NCI-H1436 (cell line): ENCODE measurements at places on chromosomes 6 and 20.

- no peak for DNase-seq
Observed at GRCh38 chr6:31357886-31358285, 907 bp upstream of the HLA-B start.

GRCh38 chr6:87908978-87909811, 138.4 kb upstream of the SPACA1 start:
- no peak for DNase-seq

GRCh38 chr6:170184316-170184715, 106.6 kb downstream of the DLL1 start:
- no peak for DNase-seq

- no peak for DNase-seq
Observed at GRCh38 chr6:31879901-31880300, 1.1 kb upstream of the SLC44A4 start.

- DNase-seq: no peak
Observed at GRCh38 chr6:34672657-34673043, 23.9 kb downstream of the ILRUN start.

GRCh38 chr6:106092279-106092678, 6.1 kb downstream of the PRDM1 start:
- no peak for DNase-seq

- DNase-seq: no peak
Observed at GRCh38 chr6:100620085-100620840, 155.5 kb upstream of the SIM1 start.

DNA sequence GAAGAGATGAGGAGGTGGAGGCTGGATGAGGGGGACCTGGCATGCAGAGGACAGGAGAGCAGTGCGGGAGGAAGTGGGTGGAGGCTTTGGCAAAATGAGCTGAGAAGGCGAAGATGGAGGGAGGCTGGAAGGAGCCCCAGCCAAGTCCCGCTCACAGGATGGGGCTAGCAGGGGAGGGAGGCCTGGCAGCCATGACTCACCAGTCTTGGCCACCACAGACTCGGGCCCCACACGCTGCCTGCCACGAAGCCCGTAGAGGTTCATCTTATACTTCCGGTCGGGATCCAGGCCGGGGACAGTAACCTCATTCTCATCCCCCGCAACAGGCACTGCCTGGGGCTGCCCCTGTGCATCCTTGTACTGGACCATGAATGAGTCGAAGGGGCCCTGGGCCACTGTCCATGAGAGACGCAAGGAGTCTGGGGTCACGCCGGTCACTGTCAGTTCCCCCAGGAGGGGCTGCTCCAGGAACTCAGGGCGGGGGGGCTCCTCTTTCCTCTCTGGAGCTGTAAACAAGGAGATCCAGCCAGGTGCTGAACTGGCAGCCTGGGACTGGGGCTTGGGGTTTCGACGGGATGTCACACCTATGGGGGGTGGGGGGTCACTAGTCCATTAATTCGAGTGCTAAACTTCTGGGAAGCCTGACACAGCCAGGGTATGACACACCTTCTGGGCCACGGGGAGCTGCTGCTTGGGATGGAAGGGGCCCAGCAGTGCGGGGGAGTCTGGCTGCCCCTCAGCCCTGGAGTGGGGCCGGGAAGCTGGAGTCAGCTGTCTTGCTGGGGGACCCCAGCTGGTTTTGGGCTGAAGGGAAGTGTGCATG, 27.8 kb downstream of the TNXB start:
- no peak for DNase-seq

DNA sequence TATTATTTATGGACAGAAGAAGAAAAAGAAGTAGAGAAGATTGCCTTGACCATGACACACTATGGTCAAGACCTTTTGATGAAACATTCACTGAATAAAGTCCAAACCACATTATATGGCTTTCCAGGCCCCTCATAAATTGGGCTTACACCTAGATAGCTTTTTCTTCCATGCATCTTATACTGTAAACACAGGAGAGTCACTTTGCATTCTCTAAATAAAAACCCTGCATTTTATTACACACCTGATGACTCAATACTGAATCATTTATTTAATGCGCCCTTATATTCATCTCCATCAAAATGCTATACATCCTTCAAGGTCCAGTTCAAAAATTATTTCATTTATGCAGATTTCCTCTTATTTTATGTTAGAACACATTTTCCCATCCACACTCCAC, 78.0 kb downstream of the COL21A1 start:
- DNase-seq: no peak

DNA sequence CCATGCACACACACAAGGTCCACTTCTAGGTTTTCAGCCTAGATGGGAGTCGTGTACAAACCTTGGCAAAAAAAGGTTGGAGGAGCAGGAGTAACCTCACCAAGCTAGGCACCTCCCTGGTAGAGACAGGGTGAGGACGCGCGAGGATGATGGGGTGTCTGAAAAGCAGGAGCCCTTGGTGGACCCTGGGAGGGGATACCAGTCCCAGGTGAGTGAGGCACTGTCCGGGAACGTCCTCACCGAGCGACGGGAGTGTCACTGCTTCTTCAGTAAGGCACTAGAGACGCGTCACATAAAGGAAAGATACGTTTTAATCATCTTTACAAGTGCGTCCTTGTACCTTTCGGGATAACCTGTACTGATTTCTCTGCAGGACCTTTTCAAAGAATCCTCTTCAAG, 29.4 kb upstream of the ZBP1 start:
- DNase-seq: no peak

DNA sequence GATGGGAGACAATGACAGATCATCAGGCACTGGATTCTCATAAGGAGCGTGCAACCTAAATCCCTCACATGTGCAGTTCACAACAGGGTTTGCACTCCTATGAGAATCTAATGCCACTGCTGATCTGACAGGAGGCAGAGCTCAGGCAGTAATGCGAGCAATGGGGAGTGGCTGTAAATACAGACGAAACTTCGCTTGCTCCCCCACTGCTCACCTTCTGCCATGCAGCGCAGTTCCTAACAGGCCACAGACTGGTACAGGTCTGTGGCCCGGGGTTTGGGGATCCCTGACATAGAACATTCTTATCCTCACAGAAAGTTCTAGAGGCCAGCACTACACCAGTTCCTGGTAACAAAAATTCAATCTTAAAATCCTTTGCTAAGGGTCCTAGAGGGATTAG, 23.2 kb downstream of the RRAGD start:
- DNase-seq: no peak

- no peak for DNase-seq
Observed at GRCh38 chr20:44033344-44033743, 118.7 kb downstream of the TOX2 start.

- DNase-seq: no peak
Observed at GRCh38 chr6:153942361-153942760, 96.7 kb upstream of the OPRM1 start.

DNA sequence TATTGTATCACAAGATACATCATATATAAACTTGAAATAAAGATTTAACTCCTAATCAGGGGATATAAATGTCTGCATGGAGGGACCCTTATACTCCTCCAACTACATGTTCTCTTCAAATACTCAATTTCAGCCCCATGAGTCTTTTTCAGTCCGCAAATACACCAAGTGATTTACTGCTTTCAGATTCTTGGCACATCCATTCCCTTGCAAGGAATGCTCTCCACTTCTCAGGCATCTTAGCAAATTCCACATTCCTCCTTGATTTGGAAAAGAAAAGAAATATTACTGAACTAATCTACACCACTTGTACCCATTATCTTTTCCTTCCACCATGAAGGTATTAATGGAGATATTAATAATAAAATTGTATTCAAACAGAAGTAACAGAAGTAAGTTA, 999.4 kb upstream of the GJE1 start:
- no peak for DNase-seq

DNA sequence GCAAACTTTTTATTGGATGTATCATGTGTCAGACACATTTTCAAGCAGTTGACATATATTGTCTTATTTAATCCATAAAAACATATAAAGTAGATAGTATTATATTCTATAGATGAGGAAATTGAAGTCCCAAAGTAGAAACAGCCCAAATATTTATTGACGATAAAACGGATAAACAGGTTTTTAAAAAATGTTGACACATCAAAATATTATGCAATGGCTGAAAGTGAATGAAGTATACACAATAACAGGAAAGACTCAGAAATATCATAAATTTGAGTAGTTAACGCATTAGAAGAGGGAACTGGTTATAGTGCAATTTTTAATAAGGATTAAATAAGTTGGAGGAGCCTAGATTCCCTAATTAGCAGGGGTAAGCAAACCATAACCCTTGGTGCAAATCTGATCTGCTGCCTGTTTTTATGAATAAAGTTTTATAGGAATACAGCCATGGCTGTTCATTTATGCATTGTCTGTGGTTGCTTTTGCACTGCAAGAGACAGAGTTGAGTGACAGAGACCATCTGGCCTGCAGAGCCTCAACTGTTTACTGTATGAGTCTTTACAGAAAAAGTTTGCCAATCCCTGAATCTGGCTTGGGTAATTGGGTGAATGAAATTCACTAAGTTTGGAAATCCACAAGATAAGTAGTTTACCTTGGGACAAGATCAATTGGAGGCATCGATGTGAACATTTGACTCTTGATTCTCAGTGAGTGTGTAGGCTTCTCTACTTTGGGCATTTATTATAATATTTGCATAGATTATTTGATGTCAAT, 50.6 kb upstream of the EXOC2 start:
- no peak for DNase-seq

- DNase-seq: peak; percentile 75
Observed at GRCh38 chr6:87731818-87732661, 30.0 kb upstream of the AKIRIN2 start.

DNA sequence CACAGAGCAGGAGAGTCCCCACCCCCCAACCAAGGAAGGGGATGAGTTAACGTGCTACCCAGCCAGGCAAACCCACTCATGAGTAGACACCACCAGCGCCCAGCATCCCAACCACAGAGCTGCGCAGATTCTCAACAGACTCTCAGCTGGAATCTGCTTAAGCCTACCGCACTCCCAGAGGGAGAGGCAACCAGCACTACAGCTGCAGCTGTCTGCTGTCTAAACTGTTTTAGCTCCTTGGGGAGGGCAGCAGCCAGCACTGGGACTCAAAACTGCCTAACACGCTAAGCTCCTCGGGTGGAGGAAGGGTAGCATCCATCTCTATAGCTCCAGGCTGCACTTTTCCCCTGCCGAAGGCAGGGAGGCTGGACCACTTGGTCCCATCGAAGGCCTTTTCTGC, 539.8 kb downstream of the EPHA7 start:
- DNase-seq: no peak

- no peak for DNase-seq
Observed at GRCh38 chr20:38132910-38133501, 32.1 kb downstream of the TGM2 start.

- no peak for DNase-seq
Observed at GRCh38 chr6:108969776-108970175, 121.6 kb downstream of the ARMC2 start.
